ENCODE measurements at places on chromosomes 12 and 14. TPM values are rescaled to one million over a fixed set of nuclear protein-coding genes. Genes with fewer than 3 reads are reported as not detected.

GRCh38 chr12:97572220-97572619 lies 109.6 kb downstream of the RMST start:
- DNase-seq: no peak

DNA sequence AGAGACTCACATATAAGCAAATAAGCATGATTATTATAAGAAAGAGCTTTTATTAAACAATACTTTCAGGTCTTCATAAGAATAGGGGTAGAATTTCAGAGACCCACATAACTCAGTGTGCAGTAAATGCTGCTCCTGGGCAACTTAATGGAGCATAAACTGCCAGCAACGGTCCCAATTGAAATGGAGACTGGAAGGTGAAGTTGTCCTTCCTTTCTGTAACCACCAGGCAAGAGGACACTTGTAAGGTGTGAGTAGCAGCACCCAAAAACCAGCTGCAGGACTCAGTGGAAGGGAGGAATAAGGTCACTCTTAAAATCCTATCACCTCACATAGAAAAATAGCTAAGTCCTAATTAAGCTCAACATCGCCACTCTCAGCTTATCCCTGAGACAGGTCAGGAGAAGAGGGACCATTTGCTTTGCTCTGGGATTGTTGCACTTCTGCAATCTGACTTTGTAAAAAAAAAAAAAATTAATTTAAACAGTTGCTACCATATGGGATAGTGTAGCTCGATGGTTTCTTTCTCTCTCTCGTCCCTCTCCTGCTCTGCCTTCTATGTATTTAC lies 22.7 kb upstream of the LTA4H start:
- DNase-seq: no peak

- no peak for DNase-seq
These were observed 152.1 kb downstream of the GLT1D1 start for GRCh38 chr12:129005416-129005815.

- no peak for DNase-seq
These were observed 231.9 kb downstream of the TTC8 start for GRCh38 chr14:89056394-89056793.

GRCh38 chr12:52295663-52296062 lies 4.3 kb upstream of the KRT81 start:
- no peak for DNase-seq

DNA sequence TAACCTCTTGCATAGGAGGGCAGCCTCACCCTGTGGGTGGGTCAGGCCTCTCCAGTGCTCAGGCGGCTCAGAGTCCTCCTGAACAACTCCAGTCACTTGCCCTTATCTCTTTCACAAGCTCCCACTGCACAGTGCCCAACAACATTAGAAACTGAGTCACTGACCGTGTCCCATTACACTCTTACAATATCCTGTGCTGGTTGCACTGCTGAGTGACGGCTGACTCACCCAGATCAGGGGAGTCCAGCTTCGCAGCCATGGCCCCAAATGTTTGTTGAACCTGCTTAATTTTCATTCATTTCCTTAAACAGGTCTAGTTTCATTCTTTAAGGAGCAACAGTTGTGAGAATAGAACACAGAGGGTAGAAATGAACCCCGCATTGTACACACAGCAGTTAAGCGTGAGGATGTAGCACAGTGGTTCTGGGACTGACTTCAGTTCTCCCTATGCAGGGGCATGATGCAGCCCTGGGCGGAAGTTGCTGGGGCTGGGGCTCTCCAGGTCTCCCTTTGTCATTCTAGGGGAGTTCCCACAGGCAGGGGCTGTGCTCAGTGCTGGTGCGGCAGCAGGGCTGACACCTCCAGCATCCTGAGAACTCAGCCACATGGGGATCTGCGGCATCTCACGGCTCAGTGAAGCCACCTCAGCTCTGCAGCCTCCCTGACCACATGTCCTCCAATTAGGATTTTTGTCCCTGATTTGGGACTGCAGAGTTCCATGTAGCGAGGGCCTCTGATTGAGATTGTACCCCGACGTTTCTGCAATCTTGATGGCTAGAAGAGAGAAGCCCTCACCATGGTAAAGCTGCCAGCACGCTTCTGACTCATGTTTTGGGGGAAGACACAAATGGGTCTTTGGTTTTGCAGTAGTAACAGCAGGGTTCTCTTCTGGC lies 16.1 kb downstream of the GPR68 start:
- no peak for DNase-seq

- DNase-seq: no peak
These were observed 15.0 kb upstream of the FOXG1 start for GRCh38 chr14:28751467-28752058.

DNA sequence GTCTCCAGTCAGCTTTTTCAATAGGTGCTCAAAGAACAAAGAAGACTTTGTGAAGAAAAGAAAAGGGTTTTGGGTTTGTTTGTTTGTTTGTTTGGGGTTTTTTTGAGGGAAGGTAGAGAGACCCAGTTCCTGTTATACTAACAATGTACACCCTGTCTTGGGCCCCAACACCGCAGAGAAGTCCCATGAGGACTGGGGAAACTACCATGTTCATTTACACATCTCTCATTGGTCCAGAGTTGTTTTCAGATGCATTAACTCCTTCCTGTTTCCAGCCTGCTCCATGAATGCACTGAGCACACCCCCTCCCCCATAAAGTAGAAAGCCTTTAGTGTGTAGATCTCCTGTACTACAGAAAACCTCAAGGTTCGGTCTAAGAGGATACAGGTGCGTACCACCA lies 51.1 kb upstream of the SLC8A3 start:
- no peak for DNase-seq

DNA sequence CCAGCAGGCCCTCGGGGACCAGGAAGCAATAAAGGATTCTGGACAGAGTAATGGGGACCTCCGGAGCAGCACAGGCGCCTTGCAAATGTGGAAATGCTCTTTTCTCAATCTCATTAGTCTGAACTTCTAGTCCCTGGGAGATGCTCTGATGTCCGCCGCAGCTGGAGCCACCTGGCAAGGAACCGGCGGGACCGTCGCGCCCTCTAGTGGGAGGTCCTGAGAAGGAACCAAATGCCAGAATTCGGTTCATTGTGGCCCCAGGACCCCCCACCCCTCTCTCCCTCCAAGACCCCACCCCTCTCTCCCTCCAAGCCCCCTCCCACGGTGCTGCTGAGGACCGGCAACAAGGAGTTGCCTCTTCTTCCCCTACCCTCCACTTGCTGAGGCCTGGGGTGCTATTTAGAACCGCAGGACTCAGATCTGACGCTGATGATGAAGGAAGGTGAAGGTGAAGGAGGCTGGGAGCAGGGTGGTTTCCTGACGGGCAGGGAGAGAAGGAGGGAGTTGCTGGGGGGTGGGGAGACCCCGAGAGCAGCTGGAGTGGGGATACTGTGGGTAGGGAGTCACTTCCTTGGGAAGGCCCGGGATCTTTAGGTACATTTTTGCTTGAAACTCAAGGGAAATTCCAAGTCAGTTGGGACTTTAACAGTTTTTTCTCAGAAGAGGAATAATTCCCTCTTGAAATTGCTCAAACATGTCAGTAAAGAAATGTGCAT lies 42.5 kb downstream of the SMIM41 start:
- DNase-seq: peak; percentile 67

DNA sequence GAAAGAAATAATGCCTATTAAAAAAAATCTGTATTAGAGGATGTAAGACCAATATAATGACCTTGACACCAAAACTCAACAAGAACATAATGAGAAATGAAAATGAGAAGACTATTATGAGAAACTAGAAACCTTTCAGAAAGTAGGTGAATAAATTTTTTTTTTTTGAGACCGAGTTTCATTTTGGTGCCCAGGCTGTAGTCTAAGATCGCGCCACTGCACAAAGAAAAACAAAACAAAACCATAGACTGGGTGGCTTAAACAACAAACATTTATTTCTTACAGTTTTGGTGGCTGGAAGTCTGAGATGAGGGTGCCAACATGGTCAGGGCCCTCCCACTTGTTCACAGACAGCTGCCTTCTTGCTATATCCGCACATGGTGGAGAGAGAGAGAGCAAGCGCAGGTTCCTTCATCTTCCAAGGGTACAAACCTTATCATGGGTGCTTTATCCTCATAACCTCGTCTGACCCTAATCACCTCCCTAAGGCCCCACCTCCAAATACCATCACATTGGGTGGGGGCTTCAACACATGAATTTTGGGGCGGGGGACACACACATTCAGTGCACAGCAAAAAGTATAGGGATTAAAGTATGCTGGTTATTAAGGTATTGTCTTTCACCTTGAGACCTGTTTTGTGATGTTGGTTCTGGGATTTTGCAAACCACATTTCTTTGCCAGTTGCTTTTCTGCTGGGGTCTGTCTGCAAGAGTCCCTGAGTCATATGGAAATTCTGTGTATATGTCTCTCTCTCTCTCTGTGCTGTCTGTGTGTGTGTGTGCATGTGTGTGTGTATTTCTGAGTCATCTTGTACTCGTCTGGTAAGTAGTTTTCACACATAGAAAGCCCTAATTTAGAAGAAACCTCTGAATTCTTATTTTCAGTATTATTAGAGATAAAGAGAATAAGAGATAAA lies 26.2 kb downstream of the ZCRB1 start:
- DNase-seq: no peak

DNA sequence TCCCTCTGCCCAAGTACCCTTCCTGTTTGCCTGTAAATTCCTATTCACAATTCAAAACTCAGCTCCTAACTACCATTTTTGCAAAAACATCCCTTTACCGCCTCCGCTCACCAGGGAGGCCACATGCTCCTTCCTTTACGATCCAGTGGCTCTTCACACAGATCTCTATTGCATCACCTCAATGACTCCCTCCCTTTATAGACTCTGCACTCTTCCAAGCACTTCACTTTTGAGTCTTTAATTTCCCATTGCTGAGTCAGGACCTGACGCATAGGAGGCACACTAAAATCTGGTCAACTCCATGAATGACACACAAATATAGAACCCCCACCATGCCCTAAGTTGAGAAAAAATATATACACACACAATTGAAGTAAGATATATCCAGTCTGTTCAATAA lies 45.9 kb downstream of the PPP1R13B start:
- no peak for DNase-seq

DNA sequence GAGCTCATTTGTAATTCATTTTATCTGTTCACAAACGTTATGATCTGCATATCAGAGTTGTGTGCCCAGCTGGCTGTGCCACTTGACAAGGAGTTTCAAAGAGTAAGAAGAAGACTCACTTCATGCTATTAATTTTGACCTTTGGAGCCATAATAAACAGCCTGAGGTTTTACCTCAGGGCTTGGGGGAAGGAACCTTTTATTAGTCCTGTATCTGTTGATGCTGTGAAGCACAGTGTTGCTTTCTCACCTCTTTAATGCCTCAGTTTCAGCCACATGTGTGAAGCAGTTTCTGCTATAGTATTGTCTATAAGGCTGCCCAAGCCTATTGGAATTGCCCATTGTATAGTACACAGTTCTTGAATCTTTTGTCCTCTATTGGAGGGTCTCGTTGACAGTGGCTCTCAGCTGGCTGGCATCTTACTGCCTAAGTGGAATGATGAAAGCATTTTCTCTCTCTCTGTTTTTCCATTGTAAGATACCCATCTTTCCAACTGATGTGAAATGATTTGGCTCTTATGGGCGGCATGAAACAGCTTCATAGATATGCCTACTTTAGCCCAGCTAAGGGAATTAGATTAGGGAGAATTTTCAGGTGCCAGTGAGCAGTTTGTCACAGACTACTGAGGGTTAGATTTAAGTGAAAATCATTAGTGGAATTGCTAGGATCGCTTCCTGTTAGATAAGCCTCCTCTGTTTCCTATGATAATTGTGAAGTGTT lies 34.7 kb downstream of the GPATCH2L start:
- no peak for DNase-seq

DNA sequence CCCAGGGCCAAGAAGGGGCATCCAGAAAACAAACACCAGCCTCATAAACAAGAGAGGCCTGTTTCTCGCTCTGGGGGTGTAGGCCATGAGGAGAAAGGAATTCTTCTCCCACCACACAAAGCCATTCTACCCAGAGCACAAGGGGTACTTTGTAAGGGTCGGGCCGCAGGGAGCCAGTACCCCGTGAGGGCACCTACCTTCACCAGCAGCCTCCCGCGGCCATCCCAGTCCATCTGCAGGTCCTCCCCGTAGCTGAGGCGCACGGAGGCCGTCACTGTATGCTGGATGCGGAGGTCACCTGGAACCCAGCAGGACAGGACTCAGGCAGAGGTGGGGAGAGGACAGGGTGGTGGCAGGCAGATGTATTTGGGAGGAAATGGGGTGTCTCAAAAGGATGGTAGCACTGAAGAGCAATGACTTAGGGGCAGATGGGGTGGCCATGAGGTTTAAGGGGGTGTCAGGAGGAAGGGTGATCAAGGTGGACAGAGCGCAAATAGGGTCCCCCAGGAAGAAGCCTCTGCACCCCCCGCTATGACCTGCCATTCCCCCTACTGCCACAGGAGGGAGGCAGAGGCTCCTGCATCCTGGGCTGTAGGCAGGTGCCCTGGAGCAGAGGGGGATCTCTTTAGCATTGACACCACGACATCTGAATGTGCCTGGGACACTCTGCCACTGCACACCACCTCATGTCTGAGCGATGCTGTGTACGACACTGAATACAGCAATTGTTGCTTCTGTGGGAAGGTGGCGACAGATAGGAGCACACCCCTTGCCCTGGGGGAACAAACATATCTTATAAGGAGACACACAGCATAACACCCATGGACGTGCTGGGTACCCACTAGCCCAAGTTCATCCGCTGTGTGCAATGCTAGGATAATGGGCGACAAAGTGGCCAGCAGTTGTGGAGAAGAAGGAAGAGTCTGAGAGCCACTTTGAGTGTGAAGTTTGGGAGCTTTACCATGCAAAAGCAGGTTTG lies 61.4 kb downstream of the VWF start:
- DNase-seq: peak; percentile 77

DNA sequence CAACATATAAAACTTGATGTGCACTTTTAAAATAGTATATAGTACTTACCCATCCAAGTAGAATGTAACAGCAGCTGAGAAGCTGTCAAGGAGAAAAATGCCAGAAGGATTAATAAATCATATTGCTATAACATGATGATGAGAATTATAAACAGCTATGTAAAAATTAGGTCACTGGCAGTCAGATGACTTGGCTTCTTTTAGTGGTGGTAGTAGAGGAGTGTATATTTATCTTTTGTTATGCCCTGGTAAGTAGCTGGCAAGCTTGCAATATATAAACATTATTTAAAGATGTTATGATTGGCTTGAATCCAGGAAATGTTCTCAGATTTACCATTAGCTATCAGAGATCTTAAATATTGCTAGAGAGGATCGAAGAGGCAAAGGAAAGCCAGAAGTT lies 471.0 kb upstream of the MGAT4C start:
- no peak for DNase-seq

DNA sequence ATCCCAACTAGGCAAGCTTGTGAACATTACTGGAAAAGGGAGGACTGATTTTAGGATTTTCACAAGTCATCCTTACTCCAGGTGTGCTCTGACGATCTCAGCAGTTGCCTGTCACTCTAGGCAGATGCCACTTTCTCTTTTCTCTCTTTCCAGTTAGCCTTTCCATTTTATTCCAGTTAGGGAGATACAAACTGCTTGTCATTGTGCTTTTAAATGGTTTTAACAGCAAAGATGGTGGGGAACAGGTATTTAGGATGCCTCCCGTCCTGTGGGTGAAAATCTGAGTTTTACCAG lies 1.2 kb downstream of the PA2G4 start:
- DNase-seq: no peak

GRCh38 chr12:69885658-69886057 lies 60.6 kb downstream of the MYRFL start:
- DNase-seq: no peak

The PLEK2 gene
- total RNA-seq: not detected

The GDF3 gene
- total RNA-seq: not detected

The LRR1 gene
- 7.8 TPM for total RNA-seq

The CRIP2 gene
- 43.9 TPM for total RNA-seq

The B4GALNT1 gene
- 0.81 TPM for total RNA-seq

The SCN8A gene
- 0.54 TPM for total RNA-seq
